Activated CD4-positive, alpha-beta T cell treated with anti-CD3 and anti-CD28 coated beads, Interleukin-10, Interleukin-2, amounts not matched to agents 100 ng/mL and 50 ng/mL, durations not matched to agents 16 hours and 8 hours (primary cell): ENCODE measurements at places on chromosomes 6 and 20.

DNA sequence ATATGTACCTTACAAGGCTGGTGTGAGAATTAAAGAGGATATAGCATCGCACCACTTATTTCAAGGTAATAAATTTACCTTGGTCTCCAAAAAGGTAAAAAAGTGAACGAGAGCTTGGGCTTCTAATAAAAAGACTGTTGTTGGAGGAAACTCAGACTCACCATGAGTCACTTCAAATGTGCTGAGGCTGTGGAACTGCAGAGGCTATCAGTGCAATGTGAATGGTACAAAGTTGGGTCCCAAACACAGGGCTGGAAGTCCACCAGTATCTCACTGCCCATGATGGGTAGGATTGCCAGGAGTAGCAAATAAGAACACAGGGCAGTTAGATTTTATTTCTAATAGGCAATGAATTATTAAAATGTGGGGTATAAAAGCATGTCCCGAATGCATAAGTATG is 200.6 kb downstream of the MAFB start:
- DNase-seq: no peak

- DNase-seq: no peak
Observed at GRCh38 chr6:119736296-119737021, 386.9 kb upstream of the MAN1A1 start.

DNA sequence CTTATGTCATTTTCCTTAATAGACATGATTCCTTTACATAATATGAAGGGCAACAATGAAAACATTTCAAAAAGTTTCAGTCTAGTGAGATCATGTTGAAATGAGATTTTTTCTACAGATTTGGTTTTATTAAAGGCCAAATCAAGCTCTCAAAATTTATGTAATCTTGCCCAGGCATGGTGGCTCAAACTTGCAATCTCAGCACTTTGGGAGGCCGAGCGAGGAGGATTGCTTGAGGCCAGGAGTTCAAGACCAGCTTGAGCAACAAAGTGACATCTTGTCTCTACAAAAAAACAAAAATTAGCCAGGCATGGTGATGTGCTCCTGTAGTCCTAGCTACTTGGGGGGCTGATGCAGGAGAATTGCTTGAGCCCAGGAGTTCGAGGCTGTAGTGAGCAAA is 50.8 kb downstream of the LRP11 start:
- no peak for DNase-seq

DNA sequence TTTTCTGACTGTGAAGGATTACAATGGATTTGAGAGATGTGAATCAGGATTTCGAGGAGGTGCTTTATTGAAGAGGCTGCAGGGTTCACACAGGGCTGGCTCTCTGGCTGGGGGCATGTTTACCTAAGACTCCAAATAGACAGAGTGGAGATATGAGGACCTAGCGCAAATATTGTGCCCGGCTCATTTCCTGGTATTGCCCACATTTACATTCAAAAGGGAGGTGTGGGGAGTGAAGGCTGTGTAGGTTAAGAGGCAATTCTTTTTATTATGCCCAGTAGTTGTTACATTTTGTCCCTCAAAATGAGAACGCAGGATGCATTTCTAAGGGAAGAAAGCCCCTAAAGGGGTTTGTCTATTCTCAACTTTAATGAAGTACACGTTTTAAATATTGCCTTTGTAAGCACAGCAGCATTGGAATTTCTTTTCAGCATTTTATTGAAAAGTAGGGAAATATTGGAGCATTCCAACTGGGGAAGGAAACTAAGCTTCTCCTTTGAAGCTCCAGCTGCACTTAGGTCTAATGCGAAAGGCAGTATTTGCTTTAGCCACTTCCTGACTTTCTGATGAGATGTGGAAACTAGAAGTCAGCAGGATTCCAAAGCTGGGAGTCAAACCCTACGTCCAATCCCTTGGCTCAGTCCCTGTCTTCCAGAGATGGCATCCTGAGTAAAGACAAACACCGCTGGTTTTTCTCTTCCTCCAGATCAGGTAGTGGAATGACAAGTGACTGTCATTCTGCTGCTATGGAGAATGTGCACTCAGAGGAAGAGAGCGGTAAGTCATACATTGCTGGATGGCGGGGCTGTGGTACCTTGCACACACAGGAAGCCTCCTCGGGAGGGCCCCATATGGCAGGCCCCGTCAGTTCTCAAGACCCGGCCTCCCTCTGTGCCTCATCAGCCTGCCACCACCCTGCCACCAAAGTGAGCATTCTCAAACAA is 70.7 kb downstream of the MYB start:
- DNase-seq: peak; percentile 28

DNA sequence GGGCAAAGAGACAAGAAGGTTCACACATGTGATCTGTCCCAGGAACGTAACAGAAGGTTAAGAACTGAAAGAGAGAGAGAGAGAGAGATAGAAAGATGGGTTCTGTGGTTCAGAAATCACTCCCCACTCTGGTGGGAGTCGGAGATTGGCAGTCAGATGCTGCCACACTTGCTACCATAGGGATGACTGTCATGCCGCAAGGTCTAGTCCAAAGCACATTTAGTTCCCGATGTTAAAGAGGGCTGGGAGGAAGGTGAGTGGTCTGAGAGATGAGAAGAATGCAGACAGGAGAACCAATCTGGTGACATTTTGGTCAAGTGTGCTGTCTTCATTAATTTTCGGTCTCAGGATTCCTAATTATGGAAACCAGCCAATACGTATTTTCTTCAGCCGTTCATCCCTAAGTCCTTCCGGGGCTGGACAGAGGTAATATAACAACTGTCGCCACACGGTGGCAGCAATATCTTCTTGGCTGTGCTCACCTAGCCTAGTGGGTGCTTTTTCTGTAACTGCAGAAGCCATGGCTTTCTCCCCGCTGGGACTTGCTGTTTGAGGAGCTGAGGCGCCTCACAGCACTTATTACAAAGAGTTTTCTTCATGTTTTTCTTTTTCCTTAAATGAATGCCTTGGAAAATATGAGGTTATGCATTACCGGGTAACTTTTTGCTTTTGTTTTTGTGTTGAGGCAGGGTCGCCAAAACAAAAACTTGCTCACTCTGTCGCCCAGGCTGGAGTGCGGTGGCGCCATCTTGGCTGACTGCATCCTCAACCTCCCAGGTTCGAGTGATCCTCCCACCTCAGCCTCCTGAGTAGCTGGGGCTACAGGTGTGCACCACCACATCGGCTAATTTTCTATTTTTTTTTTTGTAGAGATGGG is 46.0 kb downstream of the SLC35D3 start:
- peak; percentile 75 for DNase-seq

DNA sequence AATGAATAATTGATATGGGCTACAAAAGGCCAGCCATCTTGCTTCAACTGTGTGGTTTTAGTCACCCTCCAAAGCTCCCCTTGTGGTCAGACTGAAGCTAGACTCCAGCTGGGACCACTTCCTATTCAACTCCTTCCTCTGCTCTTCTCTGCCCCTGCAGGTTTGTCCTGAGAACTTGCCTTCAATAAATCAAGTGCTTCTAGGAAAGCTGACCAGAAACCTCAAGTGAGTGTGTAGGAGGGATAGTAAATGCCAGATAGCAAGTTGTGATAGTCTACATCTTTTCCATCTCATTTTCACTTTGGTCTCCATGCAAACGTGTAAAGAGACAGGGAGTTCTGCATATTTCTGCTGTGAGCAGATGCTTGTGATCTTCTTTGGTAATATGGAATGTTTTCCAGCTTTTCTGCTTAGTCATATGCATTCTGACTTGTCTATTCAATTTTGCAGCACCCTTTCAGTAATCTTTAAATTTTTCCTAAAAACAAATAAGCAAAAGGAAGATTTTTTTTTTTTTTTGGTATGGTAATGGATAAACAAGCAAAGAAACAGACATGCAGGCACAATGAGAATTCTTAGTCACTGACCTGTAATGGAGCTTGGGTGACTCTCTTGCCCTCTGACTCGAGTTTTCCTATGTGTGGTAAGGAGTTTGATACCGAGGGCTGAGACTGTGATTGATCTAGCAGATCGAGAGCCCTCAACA is 201.3 kb upstream of the BTBD3 start:
- DNase-seq: no peak

- DNase-seq: no peak
Observed at GRCh38 chr6:19289457-19289856, 547.7 kb upstream of the ID4 start.

DNA sequence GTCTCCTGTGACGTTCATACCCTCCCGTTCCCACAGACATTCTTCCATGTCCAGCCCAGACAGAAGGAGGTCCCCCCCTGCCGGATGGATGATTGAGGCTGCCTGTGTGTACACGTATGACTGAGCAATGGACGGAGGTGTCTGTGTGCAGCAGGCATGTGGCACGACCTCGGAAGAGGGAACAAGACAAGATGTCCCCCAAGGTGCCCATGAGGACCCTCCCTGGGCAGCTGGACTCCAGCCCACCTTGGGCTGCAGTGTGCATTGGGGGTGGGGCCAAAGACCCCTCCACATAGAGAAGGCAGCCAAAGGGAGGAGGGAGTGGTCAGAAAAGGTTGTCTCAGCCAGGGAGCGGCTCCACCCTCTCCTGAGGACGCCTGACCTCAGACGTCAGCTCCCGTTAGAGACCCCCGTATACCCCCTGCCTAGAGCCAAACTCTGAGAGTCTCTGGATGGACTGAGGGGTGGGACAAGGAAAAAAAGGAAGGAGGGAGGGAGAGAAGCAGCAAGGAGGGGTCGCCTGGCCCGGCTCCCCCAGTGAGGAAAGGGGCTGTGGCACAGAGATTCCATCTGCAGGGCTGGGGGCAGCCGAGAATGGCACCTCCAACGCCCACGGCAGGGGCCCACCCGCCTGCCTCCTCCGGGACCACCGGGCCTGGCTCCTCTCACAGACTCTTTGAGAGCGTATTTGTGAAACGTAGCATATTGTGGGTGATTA is 92.9 kb upstream of the BHLHE23 start:
- DNase-seq: no peak
